ENCODE measurements at places on chromosomes 4 and X.
A peak's percentile ranks its signal among the peaks of the same experiment; 100 is the strongest.

- DNase-seq, result peak; percentile 45
Measured at GRCh38 chr4:41418444-41418843, 119.5 kb upstream of the LIMCH1 start.

DNA sequence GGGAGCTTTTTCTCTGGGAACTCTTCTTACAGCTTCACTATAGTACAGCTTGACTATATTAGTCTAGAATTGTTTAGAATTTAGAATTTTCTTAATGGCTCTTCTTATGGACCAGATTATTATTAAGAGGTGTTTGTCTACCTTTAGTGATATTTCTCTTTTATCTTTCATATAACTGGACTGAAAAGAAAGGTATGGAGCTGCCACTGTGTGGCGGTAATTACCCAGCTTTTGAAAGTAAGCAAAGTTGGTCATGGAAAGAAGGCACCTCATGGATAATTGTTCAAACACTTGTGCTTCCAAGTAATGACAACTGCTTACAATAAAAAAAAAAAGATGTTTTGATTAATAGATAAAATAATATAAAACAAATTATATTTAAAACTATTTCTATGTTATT, 1112.5 kb downstream of the TECRL start:
- no peak for DNase-seq

DNA sequence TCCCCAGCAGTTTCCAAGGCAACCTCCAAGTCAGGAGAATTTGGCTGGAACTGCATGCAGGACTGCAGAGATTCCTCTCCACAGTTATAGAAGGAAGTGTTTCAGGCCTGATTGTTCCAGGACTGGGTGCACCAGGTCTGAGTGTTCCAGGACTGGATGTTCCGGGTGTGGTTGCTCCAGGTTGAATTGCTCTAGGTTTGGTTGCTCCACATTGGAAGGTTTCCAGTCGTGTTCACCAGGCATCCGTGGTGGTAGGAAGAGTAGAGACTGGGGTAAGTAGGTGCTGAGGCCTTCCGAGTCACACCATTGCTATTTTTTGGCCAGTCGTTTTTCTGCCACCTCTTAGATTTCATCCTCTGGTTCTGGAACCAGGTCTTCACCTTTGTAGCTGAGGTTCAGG, 105.4 kb downstream of the MSN start:
- DNase-seq, result no peak

- DNase-seq, result no peak
Measured at GRCh38 chr4:7845493-7846128, 94.0 kb downstream of the AFAP1 start.

DNA sequence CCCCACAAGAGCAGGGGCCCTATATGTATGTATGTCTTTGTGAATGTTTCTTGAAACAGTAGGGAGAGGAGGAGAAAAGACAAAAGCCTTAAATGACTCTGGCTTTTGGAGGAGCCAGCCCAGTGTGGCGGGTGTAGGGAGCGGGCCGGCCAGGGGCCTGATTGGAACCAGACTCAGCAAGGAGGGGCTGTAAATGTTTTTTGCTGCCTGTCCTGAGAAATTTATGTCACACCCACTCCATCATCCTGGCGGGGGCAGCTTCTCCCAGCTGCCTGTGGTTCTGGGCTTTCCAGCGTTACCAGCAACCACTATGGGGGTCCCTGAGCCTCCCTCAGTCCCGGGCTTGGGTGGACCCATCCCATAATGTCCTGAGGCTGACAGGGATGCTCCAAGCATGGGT, 130.8 kb downstream of the PJA1 start:
- no peak for DNase-seq

DNA sequence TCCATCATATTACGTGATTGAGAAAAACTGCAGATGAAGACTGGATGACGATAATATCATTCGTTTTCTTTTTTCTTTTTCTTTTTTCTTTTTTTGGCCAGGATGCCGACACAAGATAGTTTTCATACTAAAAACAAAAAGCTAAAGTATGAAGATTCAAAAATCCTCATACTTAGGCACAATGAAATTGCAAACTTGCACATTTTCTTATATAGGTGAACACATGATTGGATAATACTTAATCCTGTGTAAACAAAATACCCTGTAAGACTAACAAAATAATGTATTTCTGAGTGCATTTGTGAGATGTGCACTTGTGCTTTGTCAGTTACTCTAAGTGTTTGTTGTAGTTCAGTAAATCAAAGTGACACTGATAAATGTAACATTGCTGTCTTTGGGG, 568.9 kb downstream of the ANKRD50 start:
- no peak for DNase-seq

DNA sequence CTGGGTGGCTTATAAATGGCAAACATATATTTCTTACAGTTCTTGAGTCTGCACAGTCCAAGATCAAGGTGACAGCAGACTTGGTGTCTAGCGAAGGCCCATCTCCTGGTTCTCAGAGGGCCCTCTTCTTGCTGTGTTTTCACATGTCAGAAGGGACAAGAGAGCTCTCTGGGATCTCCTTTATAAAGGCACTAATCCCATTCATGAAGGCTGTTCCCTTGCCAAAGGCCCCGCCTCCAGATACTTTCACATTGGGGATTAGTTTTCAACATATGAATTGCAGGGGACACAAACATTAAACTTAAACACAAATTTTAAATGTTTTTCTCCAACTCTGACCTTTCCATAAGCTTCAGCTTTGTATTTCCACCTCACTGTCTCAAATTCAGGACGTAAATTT, 1135.0 kb upstream of the TENM3 start:
- no peak for DNase-seq

- DNase-seq, result peak; percentile 32
Measured at GRCh38 chr4:168832763-168833575, 177.1 kb downstream of the CBR4 start.

GRCh38 chr4:150609131-150609530, 27.2 kb downstream of the MAB21L2 start:
- no peak for DNase-seq

- DNase-seq, result no peak
Measured at GRCh38 chr4:5716391-5716790, 5.4 kb downstream of the EVC start.

GRCh38 chr4:772776-773175, 53.2 kb downstream of the CPLX1 start:
- no peak for DNase-seq

DNA sequence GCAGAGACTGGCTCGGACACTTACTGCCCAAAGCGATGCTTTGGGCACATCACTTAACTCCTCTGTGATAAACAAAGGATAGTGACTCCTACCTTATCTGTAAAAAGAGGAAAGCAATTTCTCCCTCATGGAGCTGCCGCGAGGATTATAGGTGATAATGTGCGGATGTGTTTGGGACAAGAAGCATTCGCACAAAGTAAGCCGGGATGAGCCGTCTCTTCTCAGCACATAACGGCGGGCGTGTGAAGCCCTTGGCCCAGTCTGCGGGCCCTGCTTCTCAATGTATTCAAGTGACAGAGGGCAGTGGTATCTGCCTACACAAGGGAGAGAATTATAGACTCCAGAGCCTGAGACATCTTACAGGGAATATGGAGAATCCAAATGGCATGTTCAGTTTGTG, 550.3 kb upstream of the CPEB2 start:
- DNase-seq, result no peak

- DNase-seq, result peak; percentile 22
Measured at GRCh38 chrX:47366041-47366722, 4.2 kb upstream of the ZNF157 start.

GRCh38 chr4:139300431-139301112, 733 bp upstream of the NAA15 start:
- no peak for DNase-seq

DNA sequence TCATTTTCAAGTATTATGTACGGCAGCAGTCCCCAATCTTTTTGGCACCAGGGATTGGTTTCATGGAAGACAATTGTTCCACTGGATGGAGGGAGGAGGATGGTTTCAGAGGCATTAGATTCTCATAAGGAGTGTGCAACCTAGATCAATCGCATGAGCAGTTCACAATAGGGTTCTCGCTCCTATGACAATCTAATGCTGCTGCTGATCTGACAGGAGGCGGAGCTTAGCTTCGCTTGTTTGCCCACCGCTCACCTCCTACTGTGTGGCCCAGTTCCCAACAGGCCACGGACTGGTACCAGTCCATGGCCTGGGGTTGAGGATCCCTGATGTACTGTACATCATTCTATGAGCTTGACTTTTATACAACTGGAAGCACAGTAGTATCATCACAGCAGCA, 48.4 kb downstream of the SMIM20 start:
- no peak for DNase-seq

DNA sequence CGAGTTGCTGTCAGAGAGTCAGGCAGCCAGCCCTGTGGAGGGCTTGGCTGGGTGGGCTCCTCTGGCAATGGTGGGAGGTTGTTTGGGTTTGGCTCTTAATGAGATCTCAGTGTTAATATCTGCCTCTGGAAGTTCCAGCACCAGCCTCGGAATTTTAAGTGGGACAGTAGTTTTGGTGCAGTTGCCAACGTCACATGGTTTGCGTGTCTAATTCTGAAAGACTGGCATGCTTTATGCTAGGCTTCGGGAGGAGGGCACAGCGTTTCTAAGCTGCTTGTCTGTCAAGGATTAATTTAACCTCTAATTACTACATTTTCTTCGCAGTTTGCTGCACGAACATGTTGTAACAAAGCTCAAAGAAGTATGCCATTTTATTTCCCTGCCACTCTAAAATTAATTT, 9.2 kb downstream of the MAMLD1 start:
- DNase-seq, result peak; percentile 1

DNA sequence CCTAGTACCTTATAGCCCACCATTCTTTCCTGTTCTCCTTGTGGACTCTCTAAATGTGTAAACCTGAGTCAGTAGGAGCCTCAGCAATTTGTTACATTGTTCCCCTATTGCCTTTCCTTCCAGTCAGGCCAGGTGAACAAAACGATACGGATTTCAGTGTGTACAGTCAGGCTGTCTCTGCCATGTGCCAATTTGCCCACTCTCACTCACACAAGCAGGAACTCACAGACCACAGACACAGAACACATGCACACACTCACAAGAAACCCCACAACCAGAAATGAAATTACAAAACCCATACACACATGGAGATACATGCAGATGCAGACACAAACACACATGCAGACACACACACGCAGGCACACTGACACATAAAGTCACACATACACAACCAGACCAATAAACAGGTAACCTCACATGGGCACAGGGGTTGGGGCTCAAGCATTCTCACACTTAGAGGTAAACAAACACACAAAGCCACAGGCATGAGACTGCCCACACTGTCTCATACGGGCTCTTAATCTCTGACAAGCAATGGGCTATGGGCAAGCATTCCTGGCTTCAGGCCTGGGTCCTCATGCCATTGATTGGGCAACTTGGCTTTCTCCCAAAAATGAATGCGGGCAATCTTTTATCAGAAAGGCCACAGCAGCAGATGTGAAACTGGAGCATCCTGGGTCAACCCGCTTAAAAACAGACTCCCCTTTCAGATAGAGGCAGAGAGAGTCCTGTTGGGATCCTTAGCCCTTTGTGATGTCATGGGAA, 68.7 kb downstream of the NBDY start:
- no peak for DNase-seq

- no peak for DNase-seq
Measured at GRCh38 chr4:115234405-115235093, 121.1 kb upstream of the NDST4 start.

DNA sequence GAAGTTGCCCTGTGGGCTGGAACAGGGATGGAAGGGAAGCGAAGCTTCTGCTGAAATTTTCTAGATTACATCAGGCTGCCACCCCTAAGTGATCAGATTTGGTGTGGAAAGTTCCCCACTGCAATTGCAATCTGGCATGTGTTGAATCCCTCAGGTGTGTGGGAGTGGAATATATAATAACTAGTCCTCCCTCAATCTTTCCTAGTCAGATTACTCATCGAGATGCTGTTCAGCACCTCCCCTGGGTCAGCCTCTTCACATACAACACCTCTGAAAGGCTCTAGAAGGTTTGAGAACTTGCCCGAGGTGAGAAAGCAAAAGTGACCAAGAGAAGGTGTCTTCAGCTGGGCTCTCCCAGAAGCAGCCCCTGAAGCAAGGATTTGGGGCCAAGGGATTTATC, 336.8 kb downstream of the BCOR start:
- DNase-seq, result no peak

- DNase-seq, result no peak
Measured at GRCh38 chrX:110327336-110327735, 9.5 kb upstream of the AMMECR1 start.

DNA sequence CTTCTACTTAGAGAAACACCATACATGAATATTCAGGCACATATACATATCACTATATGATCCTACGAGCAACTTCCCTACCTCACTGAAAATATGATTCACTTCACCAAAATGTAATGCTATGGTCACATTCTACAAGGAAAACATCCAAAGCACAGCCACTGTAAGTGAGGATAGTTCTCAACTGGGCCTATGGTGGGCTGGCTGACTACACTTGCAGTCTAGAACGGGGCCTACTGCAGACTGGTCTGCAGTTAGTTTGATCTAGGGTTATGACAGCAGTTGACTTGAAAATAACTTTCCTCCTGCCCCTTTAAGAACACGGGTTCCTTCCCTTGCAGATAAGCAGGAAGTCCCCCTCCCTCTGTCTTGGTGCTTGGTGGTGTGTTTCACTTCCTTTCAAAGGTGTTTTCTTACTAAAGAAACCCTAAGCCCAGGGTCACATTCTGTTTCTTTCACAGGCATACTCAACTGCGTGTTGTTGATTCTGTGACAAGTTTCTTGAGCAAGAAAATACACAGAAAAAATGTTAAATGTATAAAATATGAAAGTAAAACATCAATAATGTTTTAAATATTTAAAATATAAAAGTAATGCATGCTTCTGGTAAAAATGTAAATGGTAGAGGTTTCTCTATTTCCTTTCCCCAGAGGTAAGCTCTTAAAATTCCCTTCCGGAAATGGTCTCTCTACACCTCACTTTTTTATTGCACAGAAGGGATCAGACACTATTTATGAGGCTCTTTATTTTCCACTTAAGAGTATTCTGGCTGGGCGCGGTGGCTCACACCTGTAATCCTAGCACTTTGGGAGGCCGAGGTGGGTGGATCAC, 18.0 kb upstream of the TMSB4X start:
- DNase-seq, result no peak

- no peak for DNase-seq
Measured at GRCh38 chrX:10926891-10927290, 184.2 kb upstream of the HCCS start.

GRCh38 chr4:85149676-85150075, 183.2 kb upstream of the WDFY3 start:
- no peak for DNase-seq

- DNase-seq, result no peak
Measured at GRCh38 chr4:167722487-167722808, 369.9 kb upstream of the ANXA10 start.

GRCh38 chr4:138573246-138573645, 331.1 kb upstream of the SLC7A11 start:
- DNase-seq, result no peak

GRCh38 chr4:185332575-185333464, 62.9 kb downstream of the LRP2BP start:
- no peak for DNase-seq

- no peak for DNase-seq
Measured at GRCh38 chrX:13009273-13009672, 34.4 kb downstream of the TMSB4X start.

- DNase-seq, result no peak
Measured at GRCh38 chr4:29588617-29589016, 1131.6 kb upstream of the PCDH7 start.

GRCh38 chr4:47829438-47829837, 8.4 kb downstream of the CORIN start:
- no peak for DNase-seq

- DNase-seq, result no peak
Measured at GRCh38 chr4:68348577-68348976, 1.3 kb downstream of the YTHDC1 start.

Measured in substantia nigra (tissue), 51 donors.